ENCODE measurements at places on chromosomes 13 and 19.

DNA sequence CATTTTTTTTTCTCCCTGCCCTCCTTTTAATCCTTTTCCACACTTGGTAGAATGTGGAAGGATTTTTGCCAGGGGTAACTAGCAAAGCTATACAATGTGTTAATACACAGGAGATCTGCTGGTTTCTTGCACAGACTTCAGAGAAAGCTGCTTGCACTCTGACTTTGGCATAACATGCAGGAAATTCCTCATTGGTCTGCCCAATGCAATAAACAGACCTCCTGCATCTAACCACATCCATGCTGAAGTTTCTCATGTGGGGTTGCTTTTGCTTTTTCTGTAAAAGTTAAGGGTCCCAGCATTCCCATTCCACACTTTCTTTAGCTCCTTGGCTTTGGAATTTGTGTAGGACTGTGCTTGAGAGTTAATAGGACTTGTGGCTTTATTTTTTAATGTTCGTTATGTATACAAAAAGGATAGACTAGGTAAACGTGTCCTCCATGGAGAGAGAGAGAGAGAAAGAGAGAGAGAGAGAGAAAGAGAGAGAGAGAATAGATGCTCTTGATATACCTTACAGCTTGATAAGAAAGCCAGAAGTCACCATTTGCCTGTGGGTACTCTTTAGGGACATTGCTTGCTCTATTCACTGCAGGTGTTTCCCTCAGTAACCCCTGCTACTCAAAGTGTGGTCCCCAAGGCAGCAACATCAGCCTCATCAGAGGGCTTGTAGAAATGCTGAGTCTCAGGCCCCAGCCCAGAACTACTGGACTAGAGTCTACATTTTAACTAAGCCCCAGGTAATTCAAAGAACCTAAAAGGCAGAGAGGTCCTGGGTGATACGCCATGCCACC, 170.5 kb downstream of the SHISA2 start:
- no peak for DNase-seq

DNA sequence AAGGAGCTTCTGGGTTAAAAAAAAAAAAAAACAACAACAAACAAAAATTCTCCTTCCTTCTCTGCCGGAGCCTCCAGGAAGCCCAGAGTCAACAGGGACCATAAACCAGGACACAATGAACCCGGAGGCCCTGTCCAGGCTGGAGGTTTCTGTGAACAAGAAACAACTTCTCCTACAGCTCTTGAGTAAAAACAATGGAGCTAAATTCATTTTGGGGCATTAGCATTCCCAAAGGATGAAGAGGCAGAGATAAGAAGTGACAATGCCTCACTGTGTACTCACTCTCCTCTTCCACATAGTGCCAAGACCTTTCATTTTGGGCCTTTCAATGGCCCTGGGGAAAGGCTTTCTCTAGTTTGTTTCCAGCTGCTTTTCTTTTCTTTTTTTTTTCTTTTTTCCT, 9.0 kb downstream of the RHPN2 start:
- no peak for DNase-seq

- DNase-seq: no peak
Observed at GRCh38 chr19:11404588-11405222, 14.4 kb downstream of the RGL3 start.

DNA sequence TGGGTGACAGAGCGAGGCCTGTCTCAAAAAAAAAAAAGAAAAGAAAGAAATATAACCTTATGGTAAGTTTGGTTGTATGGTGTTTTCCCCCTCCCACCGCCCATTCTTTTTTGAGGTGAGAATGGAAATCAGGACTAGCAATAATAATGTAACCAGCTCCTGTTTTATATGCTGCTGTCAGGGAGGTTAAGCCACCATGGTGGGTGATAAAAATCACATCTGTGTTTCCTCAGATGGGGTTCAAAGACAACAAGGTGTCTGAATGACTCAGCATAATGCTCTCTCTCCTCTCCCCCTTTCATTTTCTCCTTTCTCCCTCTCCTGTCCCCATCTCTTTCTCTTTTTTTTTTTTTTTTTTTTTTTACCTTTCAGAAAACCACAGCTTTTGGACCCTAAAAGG, 28.3 kb upstream of the GARRE1 start:
- DNase-seq: no peak

- no peak for DNase-seq
Observed at GRCh38 chr19:15291548-15292021, 40.8 kb downstream of the BRD4 start.

DNA sequence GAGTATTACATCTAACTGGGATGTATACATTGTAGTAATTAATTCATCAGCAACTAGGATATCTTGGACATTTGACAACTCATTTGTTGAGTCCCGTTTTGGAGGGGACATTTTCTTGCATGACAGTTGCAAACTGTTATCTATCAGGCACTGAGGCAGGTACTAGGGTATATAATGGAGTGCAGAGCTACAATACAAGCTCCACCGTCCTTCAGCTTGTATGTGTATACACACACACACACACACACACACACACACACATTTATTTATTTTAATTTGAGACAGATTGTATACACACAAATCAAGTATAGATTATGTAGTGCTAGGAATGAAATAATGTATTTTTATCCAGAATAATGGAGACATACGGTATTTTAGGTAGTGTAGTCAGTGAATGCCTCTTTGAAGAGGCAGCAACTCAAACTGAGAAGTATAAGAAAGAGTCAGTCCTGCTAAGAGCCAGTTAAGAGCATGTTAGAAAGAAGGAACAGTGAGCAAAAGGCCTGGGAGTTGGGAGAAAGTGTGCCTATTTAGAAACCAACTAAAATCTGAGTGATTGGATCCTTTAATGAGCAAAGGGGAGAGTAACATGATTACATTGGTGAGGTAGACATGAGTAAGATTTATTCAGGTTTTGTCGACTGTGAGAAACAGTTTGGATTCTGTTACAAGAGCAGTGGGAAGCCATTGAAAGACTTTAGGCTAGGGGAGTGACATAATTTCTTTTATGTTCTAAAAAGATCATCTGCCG, 74.5 kb downstream of the NBEA start:
- DNase-seq: no peak

- no peak for DNase-seq
Observed at GRCh38 chr13:95253033-95253432, 48.2 kb downstream of the ABCC4 start.

DNA sequence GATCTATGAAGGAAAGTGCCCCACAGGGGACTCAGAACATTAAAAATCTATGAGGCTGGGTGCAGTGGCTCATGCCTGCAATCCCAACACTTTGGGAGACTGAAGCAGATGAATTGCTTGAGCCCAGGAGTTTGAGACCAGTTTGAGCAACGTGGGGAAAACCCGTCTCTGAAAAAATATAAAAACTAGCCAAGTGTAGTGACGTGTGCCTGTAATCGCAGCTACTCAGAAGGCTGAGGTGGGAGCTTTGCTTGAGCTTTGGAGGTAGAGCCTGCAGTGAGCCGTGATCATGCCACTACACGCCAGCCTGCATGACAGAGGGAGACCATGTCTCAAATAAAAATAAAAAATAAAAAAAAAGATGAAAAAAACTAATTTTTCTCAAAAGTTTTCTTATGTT, 1070.6 kb downstream of the PCDH9 start:
- no peak for DNase-seq

- no peak for DNase-seq
Observed at GRCh38 chr19:36210497-36210896, 4.0 kb downstream of the ZNF565 start.

DNA sequence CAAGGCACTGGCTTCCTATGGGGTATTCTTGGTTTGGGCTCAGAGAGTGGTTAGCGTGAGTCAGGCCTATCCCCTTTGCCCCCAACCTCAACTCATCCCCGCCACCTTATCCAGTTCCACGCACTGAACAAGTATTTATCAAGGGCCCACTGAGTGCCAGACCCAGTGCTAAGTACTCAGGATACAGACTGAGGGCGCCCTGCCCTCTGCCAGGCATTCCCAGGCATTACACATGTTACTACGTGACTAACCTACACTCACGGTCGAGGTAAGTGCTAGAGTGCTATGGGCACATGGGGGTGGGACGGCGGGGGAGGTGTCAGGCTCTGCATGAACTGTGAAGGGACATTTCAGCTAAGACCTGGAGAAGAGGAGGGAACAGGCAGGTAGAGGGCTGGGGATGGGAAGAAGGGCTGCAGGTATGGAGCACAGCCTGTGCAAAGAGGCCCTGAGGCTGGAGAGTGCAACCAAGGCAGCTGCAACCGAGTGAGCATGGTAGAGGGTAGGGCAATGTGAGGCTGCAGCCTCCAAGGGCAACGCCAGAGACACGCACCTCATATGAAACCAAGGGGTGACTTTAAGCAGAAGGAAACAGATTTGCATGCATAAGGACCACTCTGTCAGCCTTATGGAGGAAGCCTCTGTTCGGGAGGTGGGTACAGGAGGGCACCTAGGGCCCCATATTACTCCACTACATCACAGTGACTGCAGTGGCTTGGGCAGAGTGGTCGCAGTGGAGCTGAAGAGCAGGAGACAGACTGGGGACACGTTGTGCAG, 22.5 kb downstream of the DHRS12 start:
- DNase-seq: no peak

- DNase-seq: no peak
Observed at GRCh38 chr13:105196052-105196451, 1339.4 kb downstream of the EFNB2 start.

DNA sequence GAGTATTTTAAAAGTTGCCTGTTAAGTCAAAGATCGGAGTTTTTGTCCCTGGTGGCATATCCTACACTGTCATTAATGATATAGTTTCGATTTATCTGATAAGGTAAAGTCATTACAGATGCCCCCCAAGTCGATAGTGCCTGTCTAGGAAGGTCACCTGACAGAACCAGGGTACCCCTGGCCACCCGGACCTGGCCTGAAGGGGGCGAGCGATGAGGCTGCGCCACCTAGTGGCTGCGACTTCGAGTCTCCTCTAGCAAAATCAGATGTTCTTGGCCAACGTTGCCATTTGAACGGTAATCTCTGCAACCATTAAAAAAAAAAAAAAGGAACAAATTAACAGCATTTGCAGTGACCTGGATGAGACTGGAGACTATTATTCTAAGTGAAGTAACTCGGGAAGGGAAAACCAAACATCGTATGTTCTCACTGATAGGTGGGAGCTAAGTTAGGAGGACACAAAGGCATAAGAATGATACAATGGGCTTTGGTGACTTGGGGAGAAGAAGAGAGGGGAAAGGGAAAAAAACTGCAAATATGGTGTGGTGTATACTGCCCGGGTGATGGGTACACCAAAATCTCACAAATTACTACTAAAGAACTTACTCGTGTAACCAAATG, 565.1 kb downstream of the LIG4 start:
- no peak for DNase-seq

DNA sequence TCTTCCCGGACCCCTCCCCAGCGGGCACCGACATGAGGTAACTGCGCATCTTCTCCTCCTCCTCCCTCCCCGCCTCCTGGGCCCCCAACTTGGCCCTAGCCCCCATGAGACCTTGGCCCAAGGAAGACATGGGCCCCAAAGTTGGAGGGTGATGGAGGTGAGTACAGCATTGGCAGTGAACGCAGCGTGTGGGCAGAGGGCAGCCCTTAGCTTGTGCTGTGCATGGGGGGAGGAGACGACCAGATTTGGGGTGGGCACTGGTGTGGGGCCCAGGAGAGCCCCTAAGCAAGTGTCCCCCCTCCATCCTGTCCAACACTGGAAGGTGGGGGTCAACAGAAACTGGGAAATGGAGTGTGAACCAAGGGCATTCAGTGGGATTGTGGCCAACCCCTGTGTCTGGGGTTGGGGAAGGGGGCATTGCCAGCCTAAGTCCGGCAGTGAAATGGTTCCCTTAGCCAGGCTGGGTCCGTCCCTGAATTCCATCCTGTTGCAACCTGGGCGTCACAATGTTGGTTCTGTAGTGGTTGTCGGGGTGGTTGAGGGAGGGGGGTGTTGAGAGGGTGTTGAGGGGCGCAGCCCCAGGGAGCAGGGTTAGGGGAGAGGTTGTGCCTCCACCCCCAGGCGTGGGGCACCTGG, 23.5 kb downstream of the NUMBL start:
- DNase-seq: no peak

DNA sequence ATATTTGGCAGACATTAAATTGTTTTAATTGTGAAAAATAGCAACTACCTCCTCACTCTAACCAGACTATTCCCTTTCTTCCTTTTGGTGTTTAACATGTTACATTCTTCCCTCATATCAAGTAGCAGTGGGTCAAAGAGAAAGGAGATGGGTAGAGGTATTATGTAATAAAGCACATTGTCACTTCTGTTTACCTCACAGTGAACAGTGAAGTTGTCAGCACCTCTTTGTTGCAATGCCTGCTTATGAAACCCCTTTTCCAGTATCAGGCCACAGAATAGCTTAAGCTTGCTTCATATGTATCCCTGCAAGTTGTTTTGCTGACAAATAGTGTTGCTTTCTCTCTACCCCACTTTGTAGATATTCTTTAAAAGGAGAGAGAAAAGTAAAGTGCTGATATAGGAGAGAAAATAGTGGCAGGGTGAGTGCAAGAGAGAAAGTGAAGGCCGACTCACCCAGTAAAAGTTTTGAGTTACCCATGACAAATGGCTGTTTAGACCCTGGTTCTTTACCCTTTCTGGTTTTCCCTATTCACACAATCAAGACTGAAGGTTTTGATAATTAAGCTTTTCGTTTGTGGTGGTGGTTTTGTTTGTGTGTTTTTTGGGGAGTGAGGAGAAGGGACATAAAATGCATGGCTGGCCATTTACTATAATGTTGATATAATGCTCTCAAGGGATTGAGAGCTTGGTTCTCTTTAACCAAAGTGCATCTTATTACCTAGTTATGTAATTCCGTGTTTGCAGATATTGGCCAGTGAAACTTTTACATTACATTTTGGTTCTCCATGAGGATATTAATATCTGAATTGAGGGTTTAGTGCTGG, 3.7 kb downstream of the ITM2B start:
- no peak for DNase-seq

DNA sequence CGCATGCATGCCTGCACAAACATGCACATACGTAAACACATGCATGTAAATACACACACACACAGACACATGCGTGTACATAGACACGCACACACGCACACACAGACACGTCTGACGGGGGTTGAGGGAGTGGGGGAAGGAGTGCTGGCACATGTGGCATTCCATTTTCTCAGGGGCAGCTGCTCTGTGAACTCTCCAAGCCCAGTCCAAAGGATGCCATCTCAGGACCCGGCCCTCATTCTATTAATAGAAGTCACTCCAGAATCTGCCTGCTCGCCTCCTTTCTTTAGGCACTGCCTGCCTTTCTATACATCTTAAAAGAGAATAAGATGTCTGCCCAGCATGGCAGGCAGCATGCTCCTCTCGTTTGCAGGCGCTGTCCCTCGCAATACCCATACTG, 5.3 kb downstream of the ARHGEF7 start:
- DNase-seq: no peak

DNA sequence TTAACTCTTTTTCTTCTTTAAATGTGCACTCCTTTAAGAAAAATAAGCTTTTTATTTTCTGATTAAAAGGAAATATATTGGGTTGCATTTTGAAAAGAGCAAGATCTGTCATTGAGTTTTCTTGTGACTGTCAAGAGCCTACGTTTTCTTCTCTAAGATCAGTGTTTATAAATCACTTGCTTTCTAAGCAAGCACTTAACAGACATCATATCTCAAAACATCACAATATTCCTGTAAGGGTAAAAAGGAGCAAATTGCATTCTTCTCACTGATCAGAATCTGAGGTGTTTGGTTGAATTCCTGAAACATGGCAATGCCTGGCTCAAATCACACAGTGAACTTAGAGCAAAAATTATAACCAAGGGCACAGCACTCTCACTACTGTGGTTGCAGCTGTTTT, 231.3 kb downstream of the PCDH17 start:
- DNase-seq: no peak

- DNase-seq: no peak
Observed at GRCh38 chr13:113741191-113741668, 17.8 kb upstream of the TMEM255B start.

All from activated CD4-positive, alpha-beta T cell treated with anti-CD3 and anti-CD28 coated beads, Interleukin-2, amount 50 U/mL, for 24 hours (primary cell).